Neuronal stem cell (in vitro differentiated cells): ENCODE measurements at places on chromosomes 5 and 9.

DNA sequence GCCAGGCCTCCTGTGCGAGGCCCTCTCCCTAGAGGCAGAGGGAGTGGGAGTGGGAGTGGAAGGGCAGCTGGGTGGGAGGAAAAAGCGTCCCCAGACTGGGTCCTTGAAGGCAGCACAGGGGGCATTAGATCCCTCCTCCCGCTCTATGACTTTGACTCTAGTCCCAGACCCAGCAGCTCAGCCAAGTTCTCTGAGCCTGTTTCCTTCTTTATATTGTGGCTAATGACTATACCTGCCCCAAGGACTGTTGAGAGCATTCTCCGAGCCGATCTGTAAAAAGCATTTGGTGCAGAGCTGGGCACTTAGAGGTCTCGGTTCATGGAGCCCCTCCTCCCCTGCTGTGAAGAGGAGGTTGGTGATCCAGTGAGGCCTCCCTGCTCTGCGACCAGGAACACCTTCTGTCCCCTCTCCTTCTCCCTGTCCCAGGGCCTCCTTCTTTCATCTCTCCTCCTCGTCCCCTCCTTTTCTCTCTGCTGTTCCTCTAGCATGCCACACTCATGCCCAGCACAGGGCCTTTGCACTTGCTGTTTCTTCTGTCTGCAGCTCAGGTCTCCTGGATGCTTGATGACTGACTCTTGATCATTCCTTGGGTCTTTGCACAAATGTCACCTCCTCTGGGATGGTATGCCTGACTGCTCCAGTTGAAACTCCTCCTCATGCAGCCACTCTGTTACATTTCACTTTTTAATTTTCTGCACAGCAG lies 23.4 kb upstream of the PSD2 start:
- DNase-seq: no peak

DNA sequence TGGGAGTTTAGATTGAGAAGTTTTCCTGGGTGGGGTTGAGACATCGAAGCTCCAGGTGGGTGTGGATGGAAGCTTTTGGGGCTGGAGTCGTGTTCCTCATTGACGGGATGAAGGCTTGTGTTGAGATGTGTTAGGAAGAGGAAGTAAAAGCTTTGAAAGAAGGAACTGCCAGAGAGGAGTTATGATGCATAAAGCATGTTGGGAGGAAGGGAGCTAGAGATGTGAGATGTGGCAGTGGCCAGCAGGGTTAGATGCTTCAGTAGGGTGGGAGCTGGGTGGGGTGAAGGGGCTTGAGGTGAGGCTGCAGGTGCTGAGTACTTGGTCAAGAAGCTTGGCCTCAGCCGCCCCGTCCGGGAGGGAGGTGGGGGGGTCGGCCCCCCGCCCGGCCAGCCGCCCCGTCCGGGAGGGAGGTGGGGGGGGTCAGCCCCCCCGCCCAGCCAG lies 56.7 kb downstream of the HSPA4 start:
- DNase-seq: no peak

DNA sequence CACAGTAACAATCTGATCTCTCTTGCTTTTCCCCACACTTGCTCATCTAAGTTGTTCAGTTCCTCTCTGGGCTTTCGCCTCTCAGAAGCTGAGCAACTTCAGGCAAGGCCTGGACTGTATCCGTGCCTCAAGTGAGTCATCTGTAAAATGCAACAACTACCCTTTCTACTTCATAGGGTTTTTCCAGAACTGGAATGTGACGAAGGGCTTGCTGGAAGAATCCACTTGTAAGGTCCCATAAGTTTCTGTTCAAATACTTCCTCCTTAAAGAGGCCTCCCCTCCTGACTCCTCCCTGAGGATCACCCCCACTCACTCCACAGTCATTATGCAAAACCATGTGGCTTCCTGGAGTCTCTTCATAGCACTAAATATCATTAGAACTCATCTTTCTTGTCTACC lies 17.5 kb upstream of the INSYN2B start:
- no peak for DNase-seq

DNA sequence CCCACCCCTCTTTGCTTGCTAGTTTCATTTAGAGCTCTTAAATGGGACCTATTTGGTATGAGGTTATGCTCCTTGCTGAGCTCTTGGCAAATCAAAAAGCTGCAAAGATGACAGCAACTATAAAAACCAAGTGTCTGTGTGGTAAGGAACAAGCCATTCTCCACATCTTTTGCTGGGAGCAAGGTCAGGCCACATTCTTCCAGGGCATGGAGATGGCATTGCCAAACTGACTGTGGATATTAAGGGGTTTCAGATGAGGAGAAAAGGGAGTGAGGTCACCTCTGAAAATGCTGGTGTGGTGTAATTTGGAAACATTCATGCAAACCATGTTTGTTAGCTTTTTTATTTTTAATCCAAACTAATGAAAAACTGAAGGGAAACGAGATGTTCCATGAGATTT lies 218.8 kb upstream of the IL12B start:
- no peak for DNase-seq

DNA sequence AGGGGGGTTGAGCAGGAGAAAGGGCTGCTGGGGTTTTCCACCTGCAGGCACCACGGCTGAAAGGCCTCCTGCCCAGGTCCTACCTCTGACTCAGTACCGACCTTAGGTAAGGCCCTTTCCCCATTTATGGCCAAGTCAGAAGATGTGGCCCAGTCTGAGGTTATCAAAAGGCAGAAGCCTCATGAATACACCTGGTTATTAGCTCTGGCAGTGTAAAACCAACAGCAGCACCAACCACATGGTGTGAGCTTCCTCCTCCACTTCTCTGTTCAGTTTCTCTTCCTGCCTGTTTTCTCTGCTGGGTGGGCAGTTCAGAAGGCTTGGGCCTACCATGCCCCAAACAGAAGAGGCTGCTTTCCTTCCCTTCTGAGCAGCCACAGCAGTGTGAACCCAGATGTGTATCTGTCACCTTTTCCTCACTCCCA lies 86.9 kb downstream of the UGCG start:
- no peak for DNase-seq

- no peak for DNase-seq
Observed at GRCh38 chr5:174459832-174460448, 264.4 kb upstream of the MSX2 start.

GRCh38 chr5:1568201-1568979 lies 44.6 kb upstream of the LPCAT1 start:
- no peak for DNase-seq

DNA sequence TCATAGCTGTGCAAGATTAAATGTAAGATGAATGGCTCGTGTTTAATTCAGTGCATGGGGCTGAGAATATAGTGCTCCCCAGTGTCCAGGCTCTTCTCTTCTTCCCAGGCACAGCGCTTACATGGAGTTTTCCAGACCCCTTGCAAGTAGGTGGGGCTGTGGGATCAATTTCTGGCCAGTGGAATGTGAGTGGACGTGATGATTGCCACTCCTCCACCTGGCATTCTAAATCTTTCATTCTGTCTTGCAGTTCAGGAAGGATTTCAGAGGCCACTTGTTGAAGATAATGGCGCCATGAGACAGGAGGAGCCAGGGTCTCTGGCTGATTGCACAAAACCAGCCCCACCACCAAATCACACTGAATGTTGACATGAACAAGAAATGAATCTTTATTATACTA lies 7.2 kb upstream of the PIP5K1B start:
- DNase-seq: no peak

GRCh38 chr5:157280927-157281326 lies 15.0 kb downstream of the CYFIP2 start:
- no peak for DNase-seq

DNA sequence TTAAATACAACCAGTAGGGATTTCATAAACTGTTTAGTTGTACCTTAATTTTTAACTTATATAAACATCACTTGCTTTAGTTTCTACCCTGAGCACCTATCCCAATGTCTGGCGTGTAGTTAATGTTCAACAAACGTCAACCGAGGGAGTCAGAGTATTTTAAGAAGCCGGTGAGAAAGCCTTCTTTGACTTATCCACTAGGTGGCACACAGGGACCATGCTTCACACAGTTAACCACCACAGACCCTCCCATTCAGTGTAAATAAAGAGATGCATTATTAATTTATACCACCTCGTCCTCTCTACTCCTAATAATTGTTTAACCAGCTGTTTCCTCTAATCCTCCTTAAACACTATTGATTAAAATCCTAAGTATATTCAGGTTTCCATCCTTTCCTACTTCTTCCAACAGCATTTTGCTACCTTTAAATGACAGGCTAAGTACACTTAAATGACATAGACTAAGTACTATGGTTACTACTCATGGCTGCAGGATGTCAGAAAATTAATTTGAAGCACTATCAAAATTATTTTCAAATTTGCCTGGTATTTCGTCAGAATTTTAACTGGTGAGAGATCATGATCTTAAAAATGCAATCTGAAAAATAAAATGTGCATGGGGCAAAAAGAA lies 2.3 kb downstream of the HAPLN1 start:
- peak; percentile 57 for DNase-seq

DNA sequence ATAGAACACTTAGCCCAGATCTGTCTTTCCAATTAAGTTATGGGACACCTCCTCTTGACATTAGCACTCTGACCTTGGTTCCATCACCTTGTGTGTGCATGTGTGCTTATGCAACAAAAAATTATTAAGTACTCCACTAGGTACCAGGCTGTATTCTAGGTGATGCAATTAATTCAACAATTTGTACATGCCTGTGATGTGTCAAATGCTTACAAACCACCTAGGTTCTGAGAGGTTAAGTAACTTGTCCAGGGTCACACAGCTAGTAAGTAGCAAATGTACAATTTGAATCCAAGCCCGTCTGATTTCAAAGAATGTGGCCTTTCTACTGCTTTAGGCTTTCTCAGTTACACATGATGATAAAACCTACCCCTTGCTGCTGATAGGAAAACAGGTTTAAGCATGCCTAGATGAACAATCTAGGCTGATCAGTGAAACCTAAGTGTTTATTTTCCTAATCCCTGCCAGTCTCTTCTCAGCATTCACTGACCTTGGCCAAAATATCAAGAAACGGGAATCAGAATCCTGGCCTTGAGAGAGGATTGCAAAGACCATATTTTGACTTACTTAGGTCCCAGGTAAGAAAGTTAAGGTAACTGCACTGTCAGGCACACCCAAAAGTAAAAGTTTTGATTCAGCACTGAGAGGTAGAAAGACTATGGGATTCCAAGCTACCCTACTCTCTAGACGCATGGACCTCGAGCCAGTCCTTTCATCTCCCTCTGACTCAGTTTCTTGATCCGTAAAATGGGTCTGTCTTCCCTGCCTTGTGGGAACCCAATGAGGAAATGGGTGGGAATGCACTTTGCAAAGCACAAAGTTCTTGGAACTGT lies 1.0 kb downstream of the TBC1D2 start:
- DNase-seq: no peak

GRCh38 chr9:6007770-6008168 lies 7.7 kb downstream of the RANBP6 start:
- DNase-seq: peak; percentile 89

DNA sequence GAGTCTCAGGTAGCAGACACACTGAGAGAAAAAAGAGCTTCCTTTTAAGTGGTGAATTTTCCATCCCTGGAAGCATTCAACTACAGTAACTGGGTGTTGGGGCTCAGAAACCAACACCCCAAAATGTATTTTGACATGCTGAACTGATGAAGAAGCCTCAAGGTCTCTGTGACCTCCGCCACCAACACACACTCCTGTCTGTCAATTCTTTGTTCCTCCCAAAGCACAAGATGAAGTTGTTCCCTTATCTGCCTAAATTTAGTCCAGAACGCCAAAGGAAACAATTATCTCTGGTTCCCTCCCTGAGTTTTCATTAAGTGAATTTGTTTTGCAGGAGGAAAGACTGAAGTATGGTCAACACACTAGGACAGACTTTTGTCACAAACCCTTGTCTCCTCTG lies 1.4 kb upstream of the CDKN2AIPNL start:
- DNase-seq: no peak

DNA sequence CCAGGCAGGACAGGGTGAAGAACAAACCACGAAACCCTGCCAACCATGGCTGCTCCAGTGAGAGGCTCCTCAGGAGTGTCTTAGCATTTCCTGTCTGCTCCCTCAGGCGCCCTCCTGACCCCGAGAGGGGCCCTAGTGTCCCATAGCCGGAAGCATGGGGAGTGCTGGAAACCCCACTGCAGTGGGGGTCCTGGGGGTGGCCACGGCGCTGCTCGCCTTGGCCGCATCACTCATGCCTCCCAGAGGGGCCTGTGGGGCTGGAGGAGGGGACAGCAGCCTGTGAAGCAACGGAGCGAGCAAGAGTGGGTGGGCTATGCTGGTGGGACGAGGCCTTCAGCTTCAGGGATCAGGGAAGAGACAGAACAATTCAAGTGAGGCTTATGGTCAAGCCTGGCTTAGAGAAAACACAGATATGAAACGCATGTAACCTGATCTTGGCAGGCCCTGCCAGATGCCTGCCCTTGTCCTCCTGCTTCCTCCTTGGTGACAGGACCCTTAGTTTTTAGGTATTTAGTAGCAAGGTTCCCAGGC lies 219.1 kb downstream of the FANCC start:
- no peak for DNase-seq

- DNase-seq: no peak
Observed at GRCh38 chr9:83489961-83490360, 48.2 kb downstream of the FRMD3 start.

GRCh38 chr9:118305331-118305730 lies 601.1 kb downstream of the TLR4 start:
- DNase-seq: no peak

DNA sequence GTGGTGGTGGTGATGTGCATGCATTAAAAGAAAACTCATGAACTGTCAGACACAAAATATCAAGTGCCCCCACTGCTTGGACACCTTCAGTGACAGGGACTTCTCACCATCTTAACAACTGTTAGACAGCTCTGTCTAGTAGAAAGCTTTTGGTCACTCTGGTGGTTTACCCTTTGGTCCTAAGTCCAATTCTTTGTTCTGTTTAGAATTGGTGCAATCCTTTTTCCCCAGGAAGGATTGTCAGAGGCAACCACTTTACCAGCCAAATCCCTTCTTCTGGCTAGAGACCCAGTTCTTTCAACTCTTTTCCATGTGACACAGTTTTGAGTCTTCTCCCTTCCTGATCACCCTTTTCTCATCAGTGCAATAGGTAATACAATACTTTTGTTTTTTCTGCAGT lies 140.2 kb downstream of the SEC61B start:
- no peak for DNase-seq

DNA sequence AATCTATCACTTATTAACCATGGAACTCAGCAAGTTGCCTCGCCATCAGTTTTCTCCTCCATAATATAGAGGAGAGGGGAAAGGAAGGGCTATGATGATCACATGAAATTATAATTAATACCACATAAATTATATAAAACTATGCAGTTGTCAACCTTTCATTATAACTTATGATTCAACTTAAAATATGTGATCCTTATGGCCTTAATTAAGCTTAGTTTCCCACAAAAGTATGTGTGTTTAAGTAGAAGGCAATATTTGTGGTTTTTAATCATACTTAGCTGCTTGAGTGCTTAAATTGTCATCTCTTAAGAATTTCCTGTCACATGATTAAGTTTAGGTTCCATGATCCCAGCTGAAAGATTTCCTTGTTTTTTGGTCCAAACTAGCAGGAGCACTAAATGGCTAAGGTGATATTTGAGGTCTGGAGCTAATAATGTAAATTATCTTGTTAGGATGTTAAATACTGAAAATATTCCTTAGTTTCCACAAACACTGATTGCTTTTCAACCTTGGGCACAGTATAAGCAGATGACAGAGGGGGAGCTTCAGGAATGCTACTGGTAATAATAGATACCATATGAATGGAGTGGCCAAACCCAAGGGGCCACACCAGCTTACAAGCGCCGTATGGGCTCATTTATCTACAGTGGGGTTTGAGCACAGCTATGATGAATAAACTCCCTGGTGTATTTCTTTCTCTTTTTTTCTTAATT lies 26.4 kb upstream of the F2R start:
- no peak for DNase-seq

GRCh38 chr5:102623329-102624065 lies 124.7 kb upstream of the SLCO6A1 start:
- no peak for DNase-seq
